Fibroblast of skin of right biceps (primary cell): ENCODE measurements at places on chromosomes 12 and 14.
A peak's percentile ranks its signal among the peaks of the same experiment; 100 is the strongest.

DNA sequence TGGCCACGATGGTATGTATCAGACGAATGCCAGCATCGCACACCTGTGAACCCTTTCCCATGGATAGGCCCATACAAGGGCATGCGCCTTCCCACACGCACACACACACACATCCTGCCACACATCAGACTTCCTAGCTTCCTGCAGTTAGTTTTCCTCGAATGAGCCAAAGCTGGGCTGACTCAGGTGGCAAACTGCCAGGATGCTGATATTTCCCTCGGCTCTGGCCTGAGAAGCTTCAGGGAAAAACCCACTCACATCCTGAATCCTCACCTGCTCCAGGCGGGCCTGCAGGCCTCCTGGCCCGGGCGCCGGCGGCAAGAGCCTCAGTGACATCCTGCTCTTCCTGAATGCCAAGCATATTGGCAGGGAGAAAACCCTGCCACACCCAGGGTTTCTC lies 22.4 kb downstream of the CALM1 start:
- peak; percentile 95 for DNase-seq

- DNase-seq = no peak
Observed at GRCh38 chr12:19533567-19533966, 94.3 kb downstream of the AEBP2 start.

DNA sequence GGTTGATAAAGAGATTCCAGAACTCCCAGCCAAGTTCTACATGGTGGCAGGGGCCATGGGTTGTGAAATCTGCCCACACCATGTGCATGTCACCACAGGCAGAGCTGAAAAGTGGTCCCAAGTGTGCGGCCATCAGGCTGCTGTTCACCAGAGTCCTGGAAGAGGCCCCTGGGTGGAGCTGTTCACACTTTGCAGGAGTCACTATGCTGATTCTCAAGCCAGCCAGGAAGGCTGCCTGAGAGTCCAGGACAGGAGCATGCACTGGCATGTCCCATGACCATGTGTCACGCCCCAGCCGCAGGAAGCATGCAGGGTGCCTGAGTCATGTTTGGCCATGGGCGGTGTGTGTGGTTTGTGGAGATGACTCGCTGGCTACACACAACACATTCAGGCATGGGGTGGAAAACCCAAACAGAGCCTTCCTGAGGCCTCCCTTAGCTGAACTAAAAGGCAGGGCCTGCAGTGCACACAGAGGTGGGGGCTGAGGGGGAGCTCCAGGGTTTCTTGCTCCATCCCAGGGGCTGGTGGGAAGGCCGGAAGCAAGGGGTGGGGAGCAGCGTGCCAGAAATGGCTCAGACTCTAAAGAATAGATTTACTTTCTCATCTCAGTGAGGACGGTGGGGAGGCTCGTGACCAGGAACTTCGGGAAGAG lies 19.4 kb downstream of the ABCB9 start:
- DNase-seq = peak; percentile 99

GRCh38 chr12:59624732-59625460 lies 29.1 kb downstream of the SLC16A7 start:
- no peak for DNase-seq

GRCh38 chr12:56487448-56488040 lies 417 bp downstream of the GLS2 start:
- DNase-seq = peak; percentile 10
